ENCODE measurements at places on chromosomes 16 and 17.

DNA sequence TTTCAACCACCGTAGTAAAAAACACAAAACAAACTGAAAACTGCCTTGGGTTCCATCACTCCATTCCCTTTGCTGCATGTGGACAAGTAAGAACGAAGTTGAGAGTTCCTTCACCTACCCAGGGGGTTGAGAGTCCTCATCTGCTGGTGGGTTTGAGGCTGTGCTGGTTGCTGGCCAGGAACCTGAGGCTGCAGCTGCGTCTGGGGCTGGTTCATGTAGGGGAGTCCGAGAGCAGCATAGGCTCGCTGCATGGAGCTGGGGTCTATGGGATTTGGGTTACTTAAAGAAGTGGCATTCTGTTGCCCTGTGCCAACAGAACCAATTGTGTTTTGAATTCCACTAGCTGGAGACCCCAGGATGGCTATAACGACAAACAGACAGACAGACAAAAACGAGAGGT lies 65.2 kb upstream of the TRAP1 start:
- DNase-seq = no peak

DNA sequence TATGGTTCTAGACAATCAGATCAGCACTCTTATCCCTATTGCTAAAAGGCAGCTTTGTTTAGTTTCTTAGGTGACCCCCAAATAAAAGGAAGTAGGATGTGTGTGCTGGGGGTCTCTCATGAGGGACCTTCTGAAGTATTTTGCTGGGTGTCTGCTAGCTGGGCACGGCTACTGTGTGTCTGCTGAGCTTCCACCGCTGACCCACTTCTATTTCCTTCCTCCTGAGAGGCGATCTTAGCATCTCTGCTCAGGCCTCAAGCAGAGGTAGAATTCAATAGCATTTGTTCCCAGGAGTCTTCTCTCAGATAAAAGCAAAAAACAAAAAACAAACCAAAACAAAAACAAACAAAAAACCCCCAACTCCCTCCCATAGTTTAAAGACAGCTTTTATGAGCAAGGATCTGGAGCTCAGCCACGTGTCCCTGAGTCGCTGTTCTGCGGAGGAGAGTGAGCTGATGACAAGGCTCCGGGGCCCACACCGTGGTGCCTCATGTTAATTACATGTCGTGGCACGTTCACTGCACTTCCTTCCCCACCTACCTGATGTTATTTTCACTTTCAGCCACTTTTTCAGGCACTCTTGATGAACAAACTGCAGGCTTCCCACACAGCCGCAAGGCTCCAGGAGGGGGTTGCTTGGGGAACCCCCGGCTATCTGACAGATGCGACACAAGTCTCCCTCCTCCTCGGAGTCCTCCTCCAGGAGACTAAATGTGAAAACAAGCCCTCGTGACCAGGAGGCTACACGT lies 83.5 kb downstream of the MARCHF10 start:
- peak; percentile 95 for DNase-seq

DNA sequence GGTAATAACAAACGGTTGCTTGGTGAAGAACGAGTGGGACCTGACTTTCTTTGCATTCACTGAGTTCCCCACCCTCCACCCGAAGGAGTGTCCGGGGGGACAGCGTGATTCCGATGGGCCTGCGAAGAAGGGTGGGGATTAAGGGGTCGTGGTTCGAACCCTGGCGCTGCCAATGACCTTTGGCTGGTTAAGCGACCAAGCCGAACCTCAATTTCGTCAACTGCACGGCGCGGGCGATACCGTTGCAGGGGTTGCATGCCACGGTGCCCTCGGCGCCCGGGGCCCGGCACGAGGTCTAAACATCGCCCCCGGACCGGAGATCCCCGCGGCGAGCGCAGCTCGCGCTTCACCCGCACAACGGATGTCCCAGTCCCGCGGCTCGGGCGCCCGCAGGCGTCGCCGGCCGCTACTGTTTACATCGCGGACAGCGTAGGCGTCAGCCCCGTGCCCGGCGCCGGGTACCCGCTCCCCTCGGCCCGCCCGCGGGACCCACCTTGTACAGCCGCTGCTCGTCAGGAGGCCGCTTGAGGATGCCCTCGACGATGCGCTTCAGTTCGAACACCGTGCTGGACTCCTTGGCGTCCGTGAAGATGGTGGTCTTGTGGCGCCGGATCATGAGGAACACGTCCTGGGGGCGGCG lies 460 bp downstream of the ELOB start:
- DNase-seq = no peak

DNA sequence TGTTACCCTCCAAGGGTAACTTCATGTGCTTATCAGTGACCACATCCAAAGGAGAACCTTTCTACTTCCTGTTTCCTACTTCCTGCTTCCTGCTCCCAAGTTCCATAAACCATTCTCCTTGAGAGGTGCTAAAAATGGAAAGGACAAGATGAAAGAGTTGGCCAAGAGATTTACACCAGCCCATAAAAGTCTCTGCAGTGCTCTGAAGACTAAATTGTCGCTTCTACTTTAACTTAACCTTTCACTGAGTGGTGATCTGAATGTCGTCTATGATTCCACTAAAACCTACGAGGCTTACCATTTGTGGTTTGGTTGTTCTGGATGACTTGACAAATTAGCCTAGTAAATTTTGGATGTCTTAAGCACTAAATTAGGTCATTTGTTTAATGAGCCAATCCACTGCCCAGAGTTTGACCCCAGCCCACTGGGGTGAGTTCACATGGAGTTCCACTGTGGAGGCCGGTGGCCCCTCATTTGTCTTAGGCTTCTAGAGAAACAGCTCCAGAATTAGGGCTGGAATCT lies 333.1 kb downstream of the FOXL1 start:
- peak; percentile 42 for DNase-seq

GRCh38 chr17:78329263-78330059 lies 30.4 kb downstream of the SOCS3 start:
- no peak for DNase-seq

GRCh38 chr17:80187090-80187489 lies 17.3 kb downstream of the CARD14 start:
- no peak for DNase-seq

- no peak for DNase-seq
Measured at GRCh38 chr17:30996486-30996885, 25.6 kb downstream of the RNF135 start.

DNA sequence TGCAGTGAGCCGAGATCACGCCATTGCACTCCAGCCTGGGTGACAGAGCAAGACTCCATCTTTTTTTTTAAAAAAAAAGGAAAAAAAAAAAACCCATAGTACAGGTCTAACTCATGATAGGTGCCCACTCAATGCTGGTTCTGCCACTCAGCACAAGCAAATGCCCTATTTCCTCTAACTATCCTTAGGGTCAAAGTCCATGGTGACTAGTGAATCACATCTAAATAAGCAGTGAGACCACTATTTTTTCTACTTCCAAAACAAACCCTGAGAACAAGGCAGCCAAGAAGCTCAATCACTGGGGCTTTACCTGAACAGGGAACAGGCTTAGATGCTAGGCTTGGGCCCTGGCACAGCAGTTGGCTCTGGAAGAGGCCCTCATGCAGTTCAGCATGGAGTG lies 3.4 kb downstream of the BLTP2 start:
- DNase-seq = no peak

DNA sequence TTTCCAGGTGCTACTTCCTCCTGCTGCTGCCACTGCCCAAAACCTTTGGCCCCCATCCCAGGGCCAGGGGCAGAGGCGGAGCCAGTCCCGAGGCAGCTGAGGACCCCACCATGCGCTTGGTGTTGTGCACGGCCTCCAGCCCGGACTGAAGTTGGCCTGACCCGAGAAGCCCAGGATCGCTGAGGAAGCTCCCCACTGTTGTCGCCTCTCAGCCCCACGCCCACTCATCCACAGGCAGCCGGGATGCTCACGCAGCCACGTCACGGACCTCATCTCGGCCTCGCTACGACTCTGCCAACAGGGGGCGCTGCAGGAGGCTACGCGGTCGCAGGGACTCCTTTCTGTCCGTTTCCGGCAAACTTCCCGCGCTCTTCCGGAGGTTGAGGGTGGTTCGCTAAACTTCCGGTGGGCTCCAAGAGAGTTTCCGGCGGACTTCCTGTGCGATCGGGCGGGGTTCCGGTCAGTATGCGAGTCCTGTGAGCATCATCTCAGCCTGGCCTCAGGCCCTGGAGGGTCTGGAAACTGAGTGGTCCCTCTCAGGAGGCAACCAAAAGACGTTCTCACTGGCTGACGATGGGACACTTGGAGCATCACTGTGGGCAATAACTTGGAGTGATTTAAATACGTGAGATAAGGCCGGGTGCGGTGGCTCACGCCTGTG lies 12.4 kb downstream of the ZG16B start:
- no peak for DNase-seq

- no peak for DNase-seq
Measured at GRCh38 chr17:33086878-33087277, 95.2 kb downstream of the SPACA3 start.

DNA sequence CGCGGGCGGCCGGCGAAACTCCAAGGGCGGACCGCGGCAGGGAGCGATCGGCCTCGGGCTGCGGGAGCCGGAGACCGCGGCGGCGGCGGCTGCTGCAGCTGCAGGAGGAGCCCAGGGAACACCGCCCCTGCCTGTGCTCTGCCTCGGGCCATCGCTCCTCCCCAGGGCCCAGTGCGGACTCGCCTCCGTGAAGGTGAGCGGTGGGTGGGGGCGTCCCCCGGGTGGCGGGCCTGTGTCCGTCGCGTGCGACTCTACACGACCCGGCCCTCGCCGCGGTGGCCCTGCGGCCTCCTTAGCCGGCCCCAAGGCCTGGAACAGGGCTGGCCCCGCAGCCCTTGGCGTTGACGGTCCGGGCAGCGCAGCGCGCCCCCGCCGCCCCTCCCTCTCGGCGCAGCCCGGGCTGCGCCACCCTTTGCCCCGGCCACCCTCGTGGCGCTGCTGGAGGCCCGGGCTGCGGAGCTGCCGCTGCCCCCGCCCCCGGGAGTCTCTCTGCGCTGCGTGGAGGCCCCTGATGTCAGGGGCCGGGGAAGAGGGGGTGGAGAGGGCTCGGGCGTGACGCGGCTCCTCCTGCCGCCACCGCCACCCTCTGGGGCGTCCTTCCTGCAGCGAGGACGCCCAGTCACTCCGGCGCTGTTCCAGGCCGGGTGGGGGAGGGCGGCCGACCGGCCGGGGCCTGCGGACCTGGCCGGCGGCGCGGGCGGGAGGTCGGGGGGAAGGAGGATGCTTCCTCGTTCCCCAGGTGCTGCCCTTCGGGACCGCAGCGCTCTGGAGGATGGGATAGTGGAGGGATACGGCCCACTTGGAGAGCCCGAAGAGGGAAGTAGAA lies 485 bp downstream of the DYNLL2 start:
- DNase-seq = peak; percentile 48

DNA sequence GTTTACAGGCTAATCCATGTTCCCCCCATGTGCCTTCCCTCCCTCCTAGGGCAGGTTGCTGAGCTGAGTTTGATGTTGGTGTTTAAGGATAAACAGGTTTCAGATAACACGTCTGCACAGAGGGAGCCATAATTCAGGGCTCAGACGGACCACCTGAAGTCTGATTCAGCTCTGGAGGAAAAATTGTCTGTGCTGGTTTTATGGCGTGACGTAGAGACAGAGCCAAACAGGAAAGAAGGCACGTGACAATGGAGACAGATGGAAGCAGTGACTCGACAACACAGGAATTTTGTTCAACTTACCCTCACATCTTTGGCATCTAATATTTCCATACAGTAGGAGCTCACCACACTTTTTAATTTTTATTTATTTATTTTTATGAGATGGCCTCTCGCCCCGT lies 10.7 kb upstream of the USP10 start:
- DNase-seq = peak; percentile 68

GRCh38 chr17:73971127-73971526 lies 232.4 kb upstream of the RPL38 start:
- DNase-seq = no peak

GRCh38 chr17:37568350-37569053 lies 40.7 kb downstream of the SYNRG start:
- DNase-seq = no peak

DNA sequence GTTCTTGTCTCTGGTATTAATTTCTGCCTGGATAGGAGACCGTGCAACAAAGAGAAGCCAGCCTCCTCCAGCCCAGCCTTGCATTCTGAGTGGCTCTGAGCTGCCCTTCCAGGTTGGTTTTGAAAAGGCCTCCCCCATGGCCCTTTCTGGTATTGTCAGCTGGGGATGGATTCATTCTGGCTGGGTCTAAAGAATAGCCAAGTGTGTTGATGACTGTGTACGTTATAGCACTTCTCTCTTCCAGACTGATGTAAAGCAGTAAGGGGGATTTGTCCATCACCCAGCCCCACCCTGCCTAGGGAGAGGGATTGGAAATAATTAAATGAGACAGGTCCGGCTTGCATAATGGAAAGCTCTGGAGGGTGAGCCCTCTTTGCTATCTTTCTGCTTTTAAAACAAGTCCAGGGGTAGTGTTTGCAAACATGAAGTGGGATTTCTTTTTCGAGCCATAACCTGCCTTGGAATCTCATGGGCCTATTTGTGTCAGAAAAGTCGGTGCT lies 146.4 kb downstream of the MSI2 start:
- no peak for DNase-seq

GRCh38 chr17:59361386-59361785 lies 29.9 kb downstream of the YPEL2 start:
- no peak for DNase-seq

DNA sequence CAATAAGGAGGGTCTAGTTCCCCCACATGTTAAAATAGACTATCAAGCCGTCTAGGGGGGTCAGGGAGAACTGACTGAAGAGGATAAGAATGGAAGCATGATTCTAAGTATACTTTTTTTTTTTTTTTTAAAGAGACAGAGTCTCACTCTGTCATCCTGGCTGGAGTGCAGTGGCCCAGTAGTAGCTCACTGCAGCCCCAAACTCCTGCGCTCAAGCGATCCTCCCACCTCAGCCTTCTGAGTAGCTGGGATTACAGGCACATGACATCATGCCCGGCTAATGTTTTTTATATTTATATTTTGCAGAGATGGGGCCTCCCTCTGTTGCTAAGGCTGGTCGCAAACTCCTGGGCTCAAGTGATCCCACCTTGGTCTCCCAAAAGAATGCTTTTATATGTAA lies 14.2 kb downstream of the AMFR start:
- no peak for DNase-seq

GRCh38 chr17:17812211-17813054 lies 24.4 kb downstream of the SREBF1 start:
- DNase-seq = peak; percentile 30

DNA sequence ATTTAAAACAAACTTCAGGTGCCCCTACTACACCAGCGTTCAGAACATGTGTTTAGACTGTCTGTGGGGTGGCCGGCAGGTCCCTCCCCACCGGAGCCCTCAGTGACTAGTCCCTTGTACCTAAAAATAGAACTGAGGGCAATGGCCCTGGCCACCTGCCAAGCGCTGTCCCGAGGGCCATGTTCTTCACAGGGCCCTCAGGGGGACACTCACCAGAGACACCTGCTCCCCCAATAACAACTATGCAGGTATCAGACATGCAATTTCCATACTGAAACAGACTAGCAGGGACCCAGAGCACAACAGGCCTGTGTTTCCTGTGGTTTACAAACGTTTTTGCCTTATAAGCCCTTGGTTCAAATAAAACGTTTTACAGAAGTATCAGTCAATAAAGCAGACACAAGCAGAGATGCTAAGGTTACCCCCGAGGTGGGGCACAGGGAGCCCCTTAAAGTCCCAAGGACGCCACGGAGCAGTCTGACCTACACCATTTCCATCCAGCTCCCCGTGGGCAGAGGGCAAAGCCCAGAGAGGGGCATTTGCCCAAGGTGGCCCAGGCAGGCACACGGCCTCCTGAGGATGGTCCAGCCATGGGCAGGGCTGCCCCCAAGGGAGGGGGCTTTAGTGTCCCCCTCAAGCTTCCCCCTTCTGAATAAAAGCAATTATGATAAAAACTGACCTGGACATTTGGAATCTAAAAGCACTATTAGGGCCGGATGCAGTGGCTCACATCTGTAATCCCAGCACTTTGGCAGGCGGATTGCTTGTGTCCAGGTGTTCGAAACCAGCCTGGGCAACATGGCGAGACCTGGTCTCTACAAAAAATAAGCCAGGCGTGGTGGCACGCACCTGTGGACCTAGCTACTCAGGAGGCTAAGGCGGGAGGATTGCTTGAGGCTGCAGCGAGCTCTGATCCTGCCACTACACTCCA lies 896 bp upstream of the MYLK3 start:
- DNase-seq = peak; percentile 67
